ENCODE measurements at places on chromosomes 5 and 9.
A peak's percentile ranks its signal among the peaks of the same experiment; 100 is the strongest.

DNA sequence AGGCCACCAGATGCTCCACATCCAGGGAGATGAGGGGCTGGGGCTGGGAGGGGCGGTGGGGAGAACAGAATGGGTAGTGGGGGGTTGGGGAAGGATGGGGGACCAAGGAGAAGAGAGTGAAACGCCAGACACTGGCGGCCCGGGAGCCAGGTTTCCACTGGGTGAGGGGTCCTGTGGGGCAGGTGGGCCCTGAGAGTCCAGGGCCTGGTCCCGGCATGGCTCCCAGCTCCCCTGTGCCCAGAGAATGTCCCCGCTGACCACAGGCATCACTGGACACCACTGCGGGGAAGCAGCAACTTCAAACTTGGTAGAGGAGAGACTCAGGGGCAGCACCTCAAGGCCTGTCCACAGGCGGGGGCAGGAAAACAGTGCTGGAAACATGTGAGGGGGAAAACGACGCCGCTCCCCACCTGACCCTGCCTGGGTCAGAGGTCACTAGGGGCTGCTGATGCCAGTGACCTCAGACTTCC is 13.2 kb downstream of the NINJ1 start:
- DNase-seq, result no peak

- no peak for DNase-seq
Measured at GRCh38 chr5:177526191-177526590, 9.4 kb upstream of the DDX41 start.

GRCh38 chr9:137146527-137146918 is 7.6 kb downstream of the GRIN1 start:
- no peak for DNase-seq

GRCh38 chr5:143110591-143110990 is 292.9 kb downstream of the NR3C1 start:
- no peak for DNase-seq

DNA sequence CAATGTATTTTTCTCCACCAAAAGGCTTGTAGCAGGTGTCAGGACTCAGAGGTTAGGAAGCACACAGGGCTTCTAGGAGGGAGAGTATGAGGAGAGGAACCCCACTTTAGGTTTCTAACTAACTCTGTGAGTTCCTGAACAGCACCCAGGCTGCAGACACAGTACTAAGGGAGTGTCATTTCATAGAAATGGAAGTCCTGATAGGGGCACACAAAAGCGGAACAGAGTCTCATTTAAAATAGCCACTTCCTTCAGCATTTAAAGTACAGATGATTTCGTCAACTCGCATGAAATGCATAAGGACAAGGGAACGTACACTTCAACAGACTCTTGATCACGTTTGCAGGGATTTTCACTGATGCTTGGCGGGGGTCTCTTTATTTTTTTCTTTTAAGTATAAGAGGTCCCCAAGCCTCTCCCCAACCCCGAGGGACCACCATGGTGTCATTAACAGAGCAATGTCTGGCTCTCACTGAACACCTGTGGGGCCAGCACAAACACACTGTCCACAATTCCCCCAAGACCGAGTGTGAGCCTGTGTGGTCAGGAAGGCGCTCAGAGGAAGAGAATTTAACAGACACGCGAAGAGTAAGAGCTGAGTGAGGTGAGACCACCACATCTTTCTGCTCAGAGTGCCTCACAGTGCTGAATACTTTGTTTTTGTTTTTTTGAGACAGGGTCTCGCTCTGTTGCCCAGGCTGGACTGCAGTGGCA is 82.3 kb downstream of the SECISBP2 start:
- peak; percentile 59 for DNase-seq

DNA sequence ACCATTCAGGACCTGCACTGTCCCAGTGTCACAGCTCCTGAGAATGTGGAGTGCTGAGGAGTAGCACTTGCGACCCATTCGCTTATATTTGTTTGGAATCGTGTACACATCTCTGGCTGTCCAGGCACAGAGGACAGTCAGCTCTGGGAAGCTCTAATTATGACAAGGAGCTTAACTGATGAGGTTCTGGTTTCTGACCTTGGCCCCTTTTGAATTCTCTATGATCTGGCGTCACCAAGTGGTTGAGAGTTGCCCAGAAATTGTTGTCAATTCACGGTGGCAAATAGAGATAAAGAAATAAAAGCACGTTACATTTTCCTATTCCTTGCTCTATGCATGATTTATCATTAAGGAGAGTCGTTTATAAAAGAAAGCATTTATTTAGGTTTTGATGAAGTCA is 34.9 kb upstream of the LECT2 start:
- no peak for DNase-seq

DNA sequence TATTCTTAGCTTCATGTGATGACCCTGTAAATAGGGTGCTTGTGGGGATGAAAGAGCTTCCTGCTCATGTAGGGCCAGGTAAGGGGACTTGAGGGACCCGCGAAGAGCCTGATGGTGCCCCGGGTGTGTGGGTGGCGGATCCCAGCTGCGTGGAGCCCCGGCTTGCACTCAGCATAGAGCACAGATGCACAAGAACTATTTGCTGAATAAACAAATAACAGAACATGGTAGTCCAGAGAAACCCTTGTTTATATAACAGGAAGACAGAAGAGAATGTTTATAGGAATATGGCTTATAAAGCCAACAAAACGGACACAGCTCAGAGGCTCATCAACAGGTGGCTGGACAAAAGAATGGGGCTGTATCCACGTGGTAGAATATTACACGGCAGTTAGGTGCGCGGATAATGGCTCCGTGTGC is 106.9 kb upstream of the COL5A1 start:
- no peak for DNase-seq

- no peak for DNase-seq
Measured at GRCh38 chr9:38361473-38361850, 31.0 kb upstream of the ALDH1B1 start.

- DNase-seq, result no peak
Measured at GRCh38 chr9:124859803-124860581, 1.8 kb downstream of the RPL35 start.

DNA sequence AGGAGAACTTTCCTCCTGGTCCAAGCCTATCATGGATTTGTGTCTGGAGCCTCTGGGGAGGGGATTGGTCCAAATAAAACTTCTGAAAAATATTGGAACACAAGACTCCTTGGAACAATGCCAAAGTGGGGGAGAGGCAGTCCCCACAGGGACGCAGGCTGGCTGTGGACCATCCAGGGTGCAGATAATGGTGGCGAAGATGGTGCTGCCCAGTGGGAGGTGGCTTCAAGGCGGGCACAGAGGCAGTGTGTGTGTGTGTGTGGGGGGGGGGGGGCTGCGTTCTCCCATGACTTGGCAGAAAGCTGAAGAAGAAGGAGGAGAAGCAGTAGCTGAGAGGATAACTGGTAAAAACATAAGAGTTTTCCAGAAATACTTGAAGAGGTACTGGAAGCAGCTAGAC is 186.4 kb downstream of the MELK start:
- DNase-seq, result no peak

DNA sequence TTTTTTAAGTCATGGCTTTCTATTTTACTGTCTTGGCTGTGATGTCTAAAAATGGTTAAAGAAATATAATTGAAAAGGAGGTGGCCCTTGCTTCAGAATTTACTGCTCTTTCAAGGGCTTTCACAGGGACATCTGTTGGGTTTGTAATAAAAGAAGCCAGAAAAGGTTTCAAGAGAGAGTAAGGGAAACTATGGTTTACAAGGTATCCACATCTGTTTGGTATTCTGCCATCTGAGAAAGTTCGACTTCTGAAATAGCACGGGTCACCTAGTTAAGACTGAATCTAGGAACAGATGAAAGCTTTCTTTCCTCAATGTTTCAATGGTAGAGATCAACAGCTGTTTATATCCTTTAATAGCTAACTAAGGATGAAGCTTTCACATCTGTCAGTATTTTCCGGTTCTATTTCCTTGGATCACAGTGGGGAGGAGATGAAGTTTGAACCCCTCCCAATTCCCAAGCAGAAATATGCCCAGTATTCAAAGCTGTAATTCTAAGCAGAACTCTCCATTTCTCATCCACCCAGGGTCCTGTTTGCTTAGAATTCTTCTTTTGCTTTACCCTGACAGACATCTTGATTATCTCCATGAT is 72.8 kb upstream of the IFNK start:
- DNase-seq, result no peak

DNA sequence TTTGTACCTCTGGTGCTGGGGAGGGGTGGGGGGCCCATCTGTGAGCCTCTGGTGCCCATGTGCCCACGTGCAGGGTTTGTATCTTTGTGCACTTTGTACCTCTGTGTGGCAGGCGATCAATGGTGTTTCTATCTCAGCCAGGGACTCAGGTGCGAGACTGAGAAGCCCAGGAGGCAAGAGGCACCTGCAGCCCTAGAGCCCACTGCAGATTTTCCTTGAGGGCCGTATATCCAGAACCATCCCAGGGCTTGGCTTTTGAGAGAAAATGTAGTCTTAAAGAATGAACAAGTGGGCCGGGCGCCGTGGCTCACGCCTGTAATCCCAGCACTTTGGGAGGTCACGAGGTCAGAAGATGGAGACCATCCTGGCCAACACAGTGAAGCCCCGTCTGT is 52.2 kb upstream of the KCNMB1 start:
- no peak for DNase-seq

- peak; percentile 16 for DNase-seq
Measured at GRCh38 chr5:164027738-164028137, 522.3 kb downstream of the MAT2B start.

- no peak for DNase-seq
Measured at GRCh38 chr5:14662721-14663260, 1.7 kb upstream of the OTULIN start.
